T-helper 1 cell (primary cell): ENCODE measurements at places on chromosomes 1 and 21.

DNA sequence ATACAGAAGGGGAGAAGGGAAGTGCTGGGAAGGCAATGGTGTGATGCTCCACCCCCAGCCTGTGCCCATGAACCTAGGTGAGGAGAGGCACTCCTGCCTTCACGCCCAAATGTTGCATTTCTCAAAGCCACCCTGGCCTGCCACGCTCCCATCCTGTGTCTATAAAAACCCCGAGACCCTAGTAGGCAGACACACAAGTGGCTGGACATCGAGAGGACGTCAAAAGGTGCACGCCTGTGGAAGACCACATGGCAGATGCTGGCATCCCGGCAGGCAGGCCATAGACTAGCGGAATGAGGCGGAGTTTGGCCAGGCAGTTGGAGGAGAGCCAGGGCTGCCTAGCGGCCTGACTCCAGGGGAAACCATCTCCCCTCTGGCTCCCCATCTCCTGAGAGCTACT, 1168.5 kb upstream of the ADGRL2 start:
- no peak for DNase-seq

GRCh38 chr1:231600458-231600976, 26.1 kb upstream of the DISC1 start:
- no peak for DNase-seq

DNA sequence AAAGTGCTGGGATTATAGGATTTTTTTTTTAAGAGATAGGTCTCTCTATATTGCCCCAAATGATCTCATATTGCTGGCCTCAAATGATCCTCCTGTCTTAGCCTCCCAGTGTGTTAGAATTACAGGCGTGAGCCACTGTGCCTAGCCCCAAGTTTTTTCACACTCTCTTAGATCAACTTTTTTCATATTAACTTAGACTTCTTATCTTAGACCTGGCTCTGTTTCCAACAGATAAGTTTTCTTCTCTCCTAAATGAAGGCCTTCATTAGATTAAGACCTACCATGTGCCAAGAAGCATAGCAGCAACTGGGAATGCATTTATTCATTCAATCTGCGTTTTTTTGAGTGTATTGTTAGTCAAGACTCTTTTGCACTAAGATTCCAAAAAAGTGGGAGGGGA, 20.2 kb upstream of the HTR1D start:
- DNase-seq = no peak

- no peak for DNase-seq
Observed at GRCh38 chr1:69777971-69778370, 210.2 kb downstream of the LRRC7 start.

DNA sequence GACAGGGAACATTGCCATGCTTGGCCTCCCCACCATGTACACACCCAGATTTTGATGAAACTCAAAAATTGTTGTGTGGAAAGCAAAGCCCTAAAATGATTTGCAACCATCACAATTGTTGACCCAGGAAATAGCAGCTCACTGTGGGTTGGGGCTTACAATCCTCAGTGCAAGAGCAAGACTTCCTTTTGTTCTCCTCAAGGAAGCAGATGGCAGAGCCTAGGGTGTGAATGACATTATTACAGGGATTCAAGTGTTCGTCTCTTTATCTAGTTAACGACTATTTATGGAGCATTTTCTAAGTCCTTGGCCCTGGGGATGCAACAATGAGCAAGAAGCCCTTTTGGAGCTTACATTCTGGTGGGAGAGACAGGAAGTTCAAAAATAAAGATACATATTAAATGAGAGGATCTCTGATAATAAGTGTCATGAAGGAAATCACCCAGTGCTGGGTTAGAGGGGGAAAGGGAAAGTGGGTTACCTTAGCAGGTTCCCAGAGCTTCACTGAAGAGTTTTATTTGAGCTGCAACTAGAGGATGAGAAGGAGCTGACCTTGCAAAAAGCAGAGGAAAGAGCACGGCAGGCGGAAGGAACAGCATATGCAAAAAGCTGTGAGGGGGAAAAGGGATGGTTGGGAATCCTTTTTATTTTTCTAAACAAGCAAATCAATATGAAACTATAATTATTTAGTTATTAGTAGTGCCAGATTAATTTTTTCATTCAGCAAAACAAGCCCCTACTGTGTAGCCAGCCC, 38.5 kb upstream of the ID3 start:
- no peak for DNase-seq

GRCh38 chr21:41876928-41877652, 2.1 kb downstream of the PRDM15 start:
- no peak for DNase-seq

DNA sequence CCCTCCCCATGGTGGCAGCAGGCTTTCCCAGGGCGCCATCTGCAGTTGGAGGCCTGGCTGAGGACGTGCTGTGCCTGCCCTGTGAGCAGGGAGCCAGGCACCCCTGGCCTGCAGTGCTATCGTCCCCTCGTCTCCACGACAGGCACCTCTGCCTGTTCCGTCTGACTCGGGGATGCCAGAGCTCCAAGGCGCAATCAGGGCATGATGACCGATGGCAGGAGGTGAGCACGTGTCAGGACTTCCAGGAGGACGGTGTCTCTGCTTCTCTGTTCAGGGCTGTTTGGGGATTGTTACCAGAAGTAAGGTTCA, 125.2 kb downstream of the PCBP3 start:
- DNase-seq = no peak

GRCh38 chr21:25884311-25884710, 149.5 kb downstream of the GABPA start:
- DNase-seq = no peak

DNA sequence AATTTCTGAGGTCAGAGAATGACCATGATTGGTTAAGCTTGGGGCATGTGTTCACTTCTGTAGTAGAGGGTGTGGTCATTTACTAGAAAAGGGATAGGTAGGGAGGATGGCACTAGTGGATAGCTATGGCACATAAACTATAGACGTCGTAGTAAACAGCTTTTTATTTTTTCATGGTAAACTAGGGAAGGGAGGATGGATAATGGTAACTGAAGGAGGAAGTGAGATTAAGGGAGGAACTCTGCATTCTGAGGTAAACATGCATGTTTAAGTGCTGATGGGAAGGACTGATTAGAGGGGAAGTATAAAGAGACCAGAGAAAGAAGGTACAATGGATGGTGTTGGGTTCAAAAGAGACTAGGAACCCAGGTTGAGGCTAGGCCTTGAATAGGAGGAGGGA, 26.9 kb downstream of the PTGS2 start:
- no peak for DNase-seq

DNA sequence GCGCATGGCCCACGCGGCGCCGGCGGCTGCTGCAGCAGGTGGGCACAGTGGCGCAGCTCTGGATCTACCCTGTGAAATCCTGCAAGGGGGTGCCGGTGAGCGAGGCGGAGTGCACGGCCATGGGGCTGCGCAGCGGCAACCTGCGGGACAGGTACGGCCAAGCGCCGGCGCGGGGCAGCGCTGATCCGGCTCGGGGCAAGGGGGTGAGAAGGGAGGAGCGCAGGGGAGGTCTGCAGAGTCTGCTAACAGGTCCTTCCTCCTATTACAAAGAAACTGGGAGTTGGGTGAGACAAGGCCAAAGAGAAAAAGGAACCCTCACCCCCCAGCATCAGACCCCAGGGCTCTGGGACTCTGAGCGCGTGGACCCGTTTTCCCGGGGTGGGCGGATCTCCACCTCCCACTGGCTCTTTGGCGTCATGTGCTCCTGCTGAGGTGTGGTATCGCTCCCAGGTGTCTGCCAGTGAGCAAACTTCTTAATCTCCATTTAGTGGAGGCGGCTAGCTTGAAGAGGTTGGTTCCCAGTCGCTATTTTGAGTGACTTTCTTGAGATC, 431 bp downstream of the MTARC1 start:
- no peak for DNase-seq

DNA sequence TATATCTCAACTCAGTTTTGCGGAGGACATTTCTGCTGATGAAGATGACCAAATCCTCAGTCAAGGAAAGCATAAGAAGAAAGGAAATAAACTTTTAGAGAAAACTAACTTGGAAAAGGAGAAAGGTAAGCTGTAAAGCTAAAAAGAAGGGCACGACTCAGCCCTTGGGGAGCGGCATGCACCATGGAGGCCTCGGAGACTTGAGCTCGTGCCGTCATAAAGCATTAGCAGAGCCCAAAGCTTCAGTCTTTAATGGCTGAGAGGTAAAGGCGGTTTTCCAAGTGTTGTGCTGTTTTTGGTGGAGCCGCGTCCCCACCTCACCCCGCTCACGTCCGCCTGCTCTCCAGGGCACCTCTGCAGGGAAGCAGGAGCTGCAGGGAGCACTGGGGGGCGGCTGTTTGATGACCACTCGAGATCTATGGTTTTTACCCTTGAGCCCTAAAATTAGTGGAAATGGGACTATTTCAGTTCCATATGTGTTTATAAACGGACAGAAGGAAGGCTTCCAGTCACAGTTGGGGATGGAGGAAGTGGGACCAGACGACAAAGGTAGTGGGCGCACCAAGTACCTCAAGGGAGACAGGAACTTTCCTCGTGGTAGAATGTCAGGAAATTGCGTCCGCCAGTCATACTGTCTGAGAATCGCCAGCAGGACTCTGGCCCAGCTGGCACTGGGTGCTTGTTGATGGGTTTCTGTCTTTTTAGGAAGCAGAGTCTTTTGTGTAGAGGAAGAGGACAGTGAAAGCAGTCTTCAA, 27.6 kb downstream of the RRP1B start:
- no peak for DNase-seq

- no peak for DNase-seq
Observed at GRCh38 chr1:191085121-191085520, 607.5 kb upstream of the BRINP3 start.

DNA sequence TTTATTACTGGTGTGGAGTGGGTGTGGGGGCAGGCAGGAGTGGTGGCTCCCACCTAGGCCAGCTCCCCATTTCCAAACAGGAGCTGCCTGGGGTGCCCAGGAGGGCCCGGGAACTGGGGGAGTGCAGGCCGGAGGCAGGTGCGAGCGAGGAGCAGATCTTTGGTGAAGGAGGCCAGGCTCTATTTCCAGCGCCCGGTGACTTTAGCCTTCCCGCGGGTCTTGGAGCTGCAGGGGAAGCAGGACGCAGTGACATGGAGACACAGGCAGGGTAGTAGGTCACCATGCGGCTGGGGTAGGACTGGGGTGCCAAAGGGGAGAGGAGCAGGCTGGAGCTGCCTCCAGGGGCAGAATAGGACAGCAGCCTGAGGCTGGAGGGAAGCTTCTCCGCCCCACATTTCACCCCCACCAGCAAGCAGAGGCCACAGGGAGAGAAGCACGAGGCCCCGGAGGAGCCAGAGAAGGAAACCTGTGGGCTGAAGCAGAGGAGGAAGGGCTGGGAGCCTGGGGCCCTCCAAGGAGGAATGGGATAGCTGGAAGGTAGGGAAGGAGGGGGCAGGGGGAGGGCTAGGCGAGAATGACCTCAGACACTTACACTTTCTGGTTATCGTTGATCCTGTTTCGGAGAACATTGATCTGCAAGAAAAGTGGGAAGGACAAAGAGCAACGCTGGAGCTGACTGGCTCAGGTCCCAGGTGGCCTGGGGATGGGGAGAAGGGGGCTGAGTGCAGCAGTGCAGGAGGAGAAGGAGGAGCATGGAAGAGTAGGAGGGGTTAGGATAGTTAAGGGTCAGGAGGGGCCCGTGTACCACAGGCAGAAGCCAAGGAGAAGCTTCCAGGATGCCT, 18.2 kb downstream of the TNNT2 start:
- no peak for DNase-seq

DNA sequence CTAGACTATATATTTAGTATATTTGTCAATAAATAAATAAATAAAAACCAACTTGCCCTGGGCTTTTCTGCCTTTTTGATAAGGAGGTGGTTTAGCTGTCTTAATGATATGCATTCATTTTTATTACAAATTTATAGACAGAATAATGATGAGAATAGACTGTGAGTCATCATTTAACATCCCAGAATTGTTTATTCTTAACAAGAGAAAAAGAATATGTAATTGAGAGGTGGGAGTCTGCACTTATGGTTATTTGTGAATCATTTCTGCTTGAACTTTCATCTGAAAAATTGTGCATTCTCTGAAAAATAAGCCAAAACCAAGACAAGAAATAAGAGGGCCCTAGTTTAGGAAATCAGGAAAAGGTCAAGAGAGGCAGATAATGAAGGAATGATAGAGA, 326.2 kb downstream of the COL11A1 start:
- DNase-seq = no peak

DNA sequence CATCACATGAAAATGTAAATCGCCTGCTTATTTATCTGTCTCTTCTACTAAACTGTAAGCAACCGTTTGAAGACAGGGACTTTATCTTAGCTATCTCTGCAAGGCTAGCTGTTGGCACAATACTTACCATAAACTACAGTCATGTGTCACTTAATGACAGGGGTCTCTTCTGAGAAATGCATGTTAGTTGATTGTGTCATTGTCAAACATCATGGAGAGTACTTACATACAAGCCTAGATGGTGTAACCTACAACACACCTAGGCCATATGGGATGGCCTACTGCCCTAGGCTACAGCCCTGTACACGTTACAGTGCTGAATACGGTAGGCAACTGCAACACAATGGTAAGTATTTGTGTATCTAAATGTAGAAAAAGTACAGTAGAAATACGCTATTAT, 267.9 kb downstream of the SDCCAG8 start:
- no peak for DNase-seq

- DNase-seq = no peak
Observed at GRCh38 chr1:94323311-94324177, 86.2 kb upstream of the ARHGAP29 start.

DNA sequence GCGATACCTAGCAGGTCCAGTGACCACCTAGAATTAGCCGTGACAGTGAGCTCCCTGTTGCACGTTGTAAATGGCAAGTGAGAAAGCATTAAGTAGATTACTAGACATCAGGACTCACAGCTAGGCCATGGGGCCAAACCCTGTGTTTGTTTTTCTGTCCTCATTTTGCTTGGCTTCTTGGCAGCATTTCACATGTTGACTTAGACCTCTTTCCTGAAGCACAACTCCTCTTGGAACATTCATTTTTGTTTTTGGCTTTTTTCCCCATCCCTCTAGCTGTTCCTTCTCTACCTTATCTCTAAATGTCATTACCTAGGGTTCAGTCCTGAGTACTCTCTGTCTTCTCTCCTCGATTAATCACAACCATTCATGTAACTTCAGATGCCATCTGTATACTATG, 16.9 kb upstream of the PTPN14 start:
- no peak for DNase-seq

GRCh38 chr1:58152697-58153096, 393.8 kb downstream of the OMA1 start:
- DNase-seq = no peak

GRCh38 chr1:19222979-19223824, 13.1 kb upstream of the UBR4 start:
- DNase-seq = no peak

- DNase-seq = no peak
Observed at GRCh38 chr1:119713039-119713748, 1.5 kb downstream of the PHGDH start.

GRCh38 chr1:190168893-190169280, 308.8 kb downstream of the BRINP3 start:
- no peak for DNase-seq
